ENCODE measurements at places on chromosomes 4 and X. TPM values are rescaled to one million over a fixed set of nuclear protein-coding genes. Genes with fewer than 3 reads are reported as not detected.

DNA sequence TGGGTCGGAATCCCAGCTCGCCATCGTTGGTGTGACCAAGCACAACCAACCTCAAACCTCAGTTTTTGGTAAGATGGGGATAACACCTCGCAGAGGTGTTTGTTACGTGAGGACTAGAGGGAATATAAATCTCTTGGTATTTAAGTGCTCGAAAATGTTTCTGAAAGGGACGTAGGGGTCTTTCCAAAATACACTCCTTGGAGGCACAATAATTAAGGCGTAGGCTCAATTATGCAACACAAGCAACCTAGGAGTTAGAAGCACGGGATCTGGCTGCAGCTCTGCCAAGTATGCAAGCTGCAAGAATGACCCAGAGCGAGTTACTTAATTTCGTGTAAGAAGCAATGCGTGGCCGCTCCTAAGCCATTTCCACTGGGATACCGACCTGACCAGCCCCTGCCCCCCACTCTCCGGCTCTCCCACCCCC is 552 bp downstream of the ADH5 start:
- DNase-seq: peak; percentile 87
- H3K27ac ChIP-seq: peak overlapping the region; percentile 94
- peaks cover 2% of the 10 kb centered on the region for H3K36me3 ChIP-seq
- peaks cover 5% of the 10 kb centered on the region for H3K4me1 ChIP-seq

- DNase-seq: no peak
- H3K27me3 ChIP-seq: no peaks in the 10 kb centered on the region
- no peaks in the 10 kb centered on the region for H3K4me1 ChIP-seq
- no peak overlapping the region for H3K4me3 ChIP-seq
Measured at GRCh38 chr4:109979920-109980717, 67.4 kb downstream of the EGF start.

DNA sequence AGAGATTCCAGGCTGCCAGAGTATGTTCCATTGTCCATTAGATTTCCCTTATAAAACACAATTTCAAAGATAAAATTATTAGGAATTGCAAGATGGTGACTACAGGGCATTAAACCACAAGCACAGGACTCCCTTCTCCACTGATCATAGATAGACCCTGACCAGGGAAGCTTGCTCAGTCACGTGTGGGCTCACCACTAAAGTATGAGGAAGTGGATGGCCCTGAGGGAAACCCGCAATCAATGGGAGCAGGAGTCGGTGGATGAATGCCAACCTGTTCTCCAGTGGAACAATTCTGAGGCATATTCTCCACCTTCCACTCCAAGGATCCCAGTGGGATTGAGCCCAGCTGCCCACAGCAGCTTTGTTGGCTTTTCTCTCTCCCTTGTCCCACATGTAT is 515.7 kb downstream of the BCOR start:
- no peak overlapping the region for H3K27ac ChIP-seq
- H3K4me3 ChIP-seq: no peak overlapping the region
- DNase-seq: no peak
- H3K27me3 ChIP-seq: peaks cover 2% of the 10 kb centered on the region

DNA sequence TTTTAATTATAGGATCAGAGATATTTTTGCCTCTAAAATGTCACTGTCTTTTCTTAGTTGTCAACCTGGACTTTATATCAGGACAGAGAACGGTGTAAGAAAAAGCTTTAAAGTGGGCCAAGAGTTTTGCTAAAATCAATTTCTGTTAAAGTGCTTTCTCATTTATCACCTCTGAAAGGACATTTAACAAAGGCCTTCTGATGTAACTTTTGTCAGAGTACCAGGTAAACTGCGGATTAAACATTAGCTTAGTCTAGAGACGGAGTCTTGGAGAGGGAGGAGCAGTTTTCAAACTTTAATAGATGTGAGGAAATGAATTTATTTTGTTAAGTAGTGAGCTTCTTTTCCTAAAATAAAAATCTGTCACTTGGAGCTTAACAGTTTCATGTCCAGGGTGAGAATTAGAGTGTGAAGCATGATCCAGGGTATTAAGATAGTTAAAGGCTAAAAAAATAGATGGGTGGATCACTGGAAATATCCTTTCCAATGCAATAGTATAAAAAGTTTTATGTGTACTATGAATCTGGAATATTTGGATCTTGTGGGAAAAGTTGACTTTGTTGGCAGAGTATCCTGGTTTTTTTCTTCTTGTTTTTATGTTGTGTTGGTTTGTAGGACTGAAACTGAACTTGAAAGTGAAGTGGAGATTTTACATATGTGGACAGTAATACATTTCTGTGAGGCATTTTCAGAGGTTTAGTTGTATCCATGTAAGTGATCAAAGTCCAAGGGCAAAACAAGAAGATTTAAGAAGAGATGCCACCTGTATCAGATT is 33.6 kb upstream of the BMPR1B start:
- H3K27me3 ChIP-seq: no peaks in the 10 kb centered on the region
- H3K36me3 ChIP-seq: no peaks in the 10 kb centered on the region
- no peak for DNase-seq
- H3K27ac ChIP-seq: no peak overlapping the region
- H3K4me1 ChIP-seq: no peaks in the 10 kb centered on the region

DNA sequence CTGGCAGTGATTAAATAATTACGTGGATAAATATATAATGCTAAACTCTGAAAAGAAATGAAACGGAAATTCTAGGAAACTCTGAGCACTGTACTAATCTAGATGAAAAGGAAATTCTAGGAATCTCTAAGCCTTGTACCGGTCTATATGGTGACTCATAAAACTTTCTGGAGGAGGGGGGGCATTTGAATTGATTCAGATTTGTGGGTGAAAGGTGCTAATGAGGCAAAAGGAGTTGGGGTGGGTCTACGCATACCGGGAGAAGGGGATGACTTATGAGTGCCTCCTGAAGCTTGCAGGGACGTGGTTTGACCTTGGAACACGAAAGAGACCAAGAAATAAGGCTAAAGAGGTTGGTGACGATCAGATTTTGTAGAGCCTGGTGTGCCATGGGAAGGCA is 151.7 kb upstream of the CASK start:
- H3K27ac ChIP-seq: no peak overlapping the region
- no peak overlapping the region for H3K4me3 ChIP-seq
- H3K27me3 ChIP-seq: peaks cover 2% of the 10 kb centered on the region
- no peak for DNase-seq
- no peaks in the 10 kb centered on the region for H3K36me3 ChIP-seq
- no peaks in the 10 kb centered on the region for H3K4me1 ChIP-seq

DNA sequence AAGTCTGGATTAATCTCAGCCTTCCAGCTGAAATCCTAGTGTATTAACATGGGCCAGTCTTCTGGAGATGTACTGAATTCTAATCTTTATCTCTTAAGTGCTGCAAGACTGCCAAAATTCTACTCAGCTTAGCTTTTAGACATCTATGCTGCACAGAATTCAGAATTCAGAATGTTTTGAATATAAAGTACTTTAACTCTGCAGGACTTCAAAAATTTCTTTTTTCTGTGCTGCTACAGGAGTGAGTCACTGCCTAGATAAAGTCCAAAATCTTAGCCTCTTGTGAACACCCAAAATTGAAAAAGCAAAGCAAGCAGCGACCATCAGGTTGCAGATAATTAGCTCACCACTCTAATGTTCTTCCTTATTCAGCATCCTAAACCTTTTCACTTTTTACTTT is 1092.6 kb upstream of the PCDH10 start:
- no peaks in the 10 kb centered on the region for H3K36me3 ChIP-seq
- DNase-seq: no peak
- no peaks in the 10 kb centered on the region for H3K27me3 ChIP-seq

- peaks cover 6% of the 10 kb centered on the region for H3K27me3 ChIP-seq
- H3K36me3 ChIP-seq: no peaks in the 10 kb centered on the region
- H3K27ac ChIP-seq: no peak overlapping the region
- no peak overlapping the region for H3K4me3 ChIP-seq
- no peak for DNase-seq
- no peaks in the 10 kb centered on the region for H3K4me1 ChIP-seq
Measured at GRCh38 chrX:40103565-40104323, 6.0 kb upstream of the BCOR start.

DNA sequence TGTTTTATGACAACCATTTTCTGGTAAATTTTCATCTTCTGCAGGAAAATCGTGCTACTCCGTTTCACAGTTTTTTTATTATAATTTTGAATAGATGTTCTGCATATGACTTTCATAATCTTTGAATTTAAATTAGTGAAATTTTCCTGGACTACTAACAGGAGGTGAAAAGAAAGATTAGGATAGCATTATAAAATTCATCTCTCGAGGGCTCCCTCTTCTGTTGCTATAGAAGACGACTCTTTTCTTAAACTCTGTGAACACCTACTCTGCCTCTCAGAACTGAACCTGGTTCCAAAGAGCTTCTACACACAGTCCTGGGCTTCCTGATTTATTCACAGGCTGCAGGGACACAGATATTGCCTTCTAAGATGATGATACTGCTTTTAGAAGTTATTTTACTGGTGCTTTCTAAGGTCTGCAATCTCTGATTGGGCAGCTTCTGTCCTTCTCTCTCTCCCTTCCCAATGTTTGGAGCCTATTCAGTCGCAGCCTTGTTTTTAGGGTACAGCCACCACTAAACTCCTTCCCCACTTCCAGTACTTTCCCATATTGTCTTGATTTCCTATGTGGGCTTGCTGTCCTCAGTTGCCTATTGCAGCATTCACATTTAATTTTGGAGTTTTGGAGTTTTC is 10.1 kb upstream of the SAP30 start:
- H3K27ac ChIP-seq: no peak overlapping the region
- DNase-seq: no peak
- H3K4me3 ChIP-seq: no peak overlapping the region
- no peaks in the 10 kb centered on the region for H3K36me3 ChIP-seq
- H3K27me3 ChIP-seq: no peaks in the 10 kb centered on the region

GRCh38 chr4:87042986-87043820 is 108.4 kb downstream of the AFF1 start:
- peaks cover 13% of the 10 kb centered on the region for H3K36me3 ChIP-seq
- DNase-seq: no peak
- no peak overlapping the region for H3K4me3 ChIP-seq

DNA sequence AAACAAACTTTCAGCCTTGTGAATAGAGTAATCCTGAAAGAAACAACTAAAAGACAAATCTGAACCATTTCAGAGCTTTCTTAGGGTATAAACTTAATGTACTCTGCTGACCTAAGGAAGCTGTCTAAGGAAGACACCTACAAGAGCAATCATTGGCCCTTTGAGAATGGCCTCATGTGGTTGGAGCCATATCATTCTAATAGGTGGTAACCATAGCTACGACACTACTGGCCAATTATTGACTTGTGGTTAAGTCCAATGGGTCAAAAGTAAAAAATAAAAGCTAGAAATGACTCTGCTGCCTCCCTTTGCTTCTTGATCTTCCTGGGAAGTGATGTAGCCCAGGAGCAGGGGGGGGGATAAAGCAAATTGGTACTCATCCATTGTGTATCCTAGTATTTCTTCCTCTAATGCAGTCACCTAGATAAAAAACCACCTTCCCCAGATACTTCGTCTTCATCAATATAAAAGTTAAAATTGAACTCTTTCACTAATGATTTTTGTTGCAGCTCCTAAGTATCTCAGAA is 547.0 kb downstream of the ARAP2 start:
- H3K36me3 ChIP-seq: no peaks in the 10 kb centered on the region
- no peak overlapping the region for H3K27ac ChIP-seq
- no peaks in the 10 kb centered on the region for H3K4me1 ChIP-seq
- no peak for DNase-seq
- H3K27me3 ChIP-seq: no peaks in the 10 kb centered on the region

DNA sequence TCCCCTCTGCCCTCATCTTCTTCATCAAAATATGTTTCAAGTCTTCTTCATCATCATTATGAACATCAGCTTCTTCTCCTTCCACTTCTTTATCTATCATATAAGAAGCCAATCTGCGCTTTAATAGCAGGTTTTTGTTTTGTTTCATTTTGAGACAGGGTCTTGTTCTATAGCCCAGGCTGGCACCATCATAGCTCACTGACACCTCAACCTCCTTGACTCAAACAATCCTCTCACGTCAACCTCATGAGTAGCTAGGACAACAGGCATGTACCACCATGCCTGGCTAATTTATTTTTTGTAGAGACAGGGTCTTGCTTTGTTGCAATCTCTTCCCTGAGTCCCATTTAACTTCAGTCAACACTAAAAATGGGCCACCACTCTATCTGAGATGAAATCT is 27.0 kb downstream of the PRDM5 start:
- no peaks in the 10 kb centered on the region for H3K27me3 ChIP-seq
- H3K4me1 ChIP-seq: no peaks in the 10 kb centered on the region
- no peak overlapping the region for H3K4me3 ChIP-seq

GRCh38 chr4:86934147-86934770 is 552 bp upstream of the AFF1 start:
- peaks cover 7% of the 10 kb centered on the region for H3K4me1 ChIP-seq
- DNase-seq: no peak
- H3K27me3 ChIP-seq: no peaks in the 10 kb centered on the region
- no peaks in the 10 kb centered on the region for H3K36me3 ChIP-seq
- H3K27ac ChIP-seq: peak overlapping the region; percentile 92

GRCh38 chr4:134531013-134531412 is 329.4 kb upstream of the PABPC4L start:
- peak; percentile 37 for DNase-seq
- no peaks in the 10 kb centered on the region for H3K4me1 ChIP-seq
- H3K27ac ChIP-seq: no peak overlapping the region
- no peaks in the 10 kb centered on the region for H3K27me3 ChIP-seq

DNA sequence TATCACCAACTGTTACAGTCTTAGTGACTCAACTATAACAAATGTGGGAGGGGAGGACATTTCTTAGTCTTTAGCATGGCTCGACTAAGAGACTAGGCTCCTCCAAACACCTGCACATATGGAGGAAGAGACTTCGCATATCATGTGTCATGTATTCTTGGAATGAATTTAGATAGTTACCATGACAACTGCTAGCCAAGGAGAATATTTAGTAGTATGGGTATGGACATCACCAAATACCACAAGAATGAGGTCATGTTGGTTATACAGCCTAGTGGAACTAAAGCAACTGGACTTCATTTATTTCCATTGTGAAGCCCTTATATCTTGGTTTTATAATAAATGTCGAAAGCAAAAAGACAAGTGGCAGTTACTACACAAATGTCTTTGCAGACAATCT is 512.3 kb downstream of the CFAP47 start:
- H3K36me3 ChIP-seq: no peaks in the 10 kb centered on the region
- no peaks in the 10 kb centered on the region for H3K4me1 ChIP-seq
- no peak overlapping the region for H3K27ac ChIP-seq
- H3K27me3 ChIP-seq: no peaks in the 10 kb centered on the region

DNA sequence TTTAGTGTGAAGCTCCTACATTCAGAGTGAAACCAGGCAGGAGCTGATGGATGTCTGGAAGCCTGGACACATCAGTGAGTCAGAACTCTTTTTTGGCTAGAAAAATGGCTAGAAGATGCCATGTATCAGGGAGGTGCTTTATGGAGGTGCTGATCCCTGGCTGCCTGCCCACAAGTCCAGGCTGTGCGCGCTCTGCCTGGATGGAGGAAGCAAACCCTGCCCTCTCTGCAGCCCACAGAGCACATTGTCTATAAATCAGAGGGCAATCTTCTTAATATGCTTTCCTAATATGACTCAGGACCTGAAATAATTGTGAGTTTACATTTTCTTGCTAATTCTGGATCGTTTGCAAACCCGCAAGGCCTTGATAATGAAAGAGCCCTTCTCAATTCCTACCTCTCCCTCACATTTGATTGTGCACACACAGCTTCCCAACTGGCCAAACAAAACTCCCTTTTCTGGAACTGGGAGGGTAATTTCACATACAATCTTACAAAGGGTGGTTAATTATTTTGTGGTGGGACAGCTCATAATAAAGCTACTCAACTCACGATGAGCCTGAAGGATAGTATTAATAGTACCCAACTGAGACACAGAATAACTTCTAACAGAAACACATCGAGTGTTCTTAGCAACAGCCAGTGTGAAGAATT is 11.7 kb downstream of the MFAP3L start:
- no peaks in the 10 kb centered on the region for H3K27me3 ChIP-seq
- DNase-seq: no peak
- H3K27ac ChIP-seq: no peak overlapping the region
- H3K4me3 ChIP-seq: no peak overlapping the region
- H3K36me3 ChIP-seq: no peaks in the 10 kb centered on the region

LRP2BP gene
- 1.9 TPM for total RNA-seq

DOK7 gene
- total RNA-seq: 7.0 TPM

HMX1 gene
- not detected for total RNA-seq

NEUROG2 gene
- not detected for total RNA-seq

VSIG1 gene
- 1.4 TPM for total RNA-seq

Data from kidney (tissue), 22 donors.